Stimulated activated CD8-positive, alpha-beta memory T cell treated with anti-CD3 and anti-CD28 coated beads, Interleukin-15, amount 100 ng/mL, for 4 hours (primary cell): ENCODE measurements at places on chromosomes 2 and 18.

- no peak for DNase-seq
These were observed 113.5 kb downstream of the PHLPP1 start for GRCh38 chr18:62828852-62829251.

DNA sequence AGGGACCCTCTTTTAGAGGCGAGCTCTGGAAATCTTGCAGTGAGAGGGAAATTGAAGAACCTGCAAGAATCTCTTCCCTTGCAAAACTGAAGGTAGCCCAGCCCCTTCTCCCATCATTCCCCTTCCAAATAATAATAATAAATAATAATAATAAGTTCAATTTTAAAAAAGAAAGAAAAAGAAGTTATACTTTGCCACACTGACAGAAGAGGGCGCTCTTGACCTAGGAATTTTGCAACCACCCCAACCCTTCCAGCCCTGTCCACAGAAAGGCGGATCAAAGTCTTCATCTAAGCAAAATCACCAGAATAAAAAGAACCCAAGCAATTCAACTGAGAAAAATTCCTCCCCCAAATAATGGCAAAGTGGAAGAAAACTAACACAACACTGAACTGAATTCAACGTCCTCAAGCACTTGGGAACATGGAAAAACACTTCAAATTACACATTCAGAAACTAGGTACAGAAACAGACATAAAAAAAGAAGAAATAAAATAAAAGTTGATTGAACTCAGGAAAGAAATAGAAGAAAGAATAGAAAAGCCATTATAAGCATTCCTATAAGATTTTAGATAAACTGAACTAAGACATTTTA is 98.9 kb upstream of the GLS start:
- DNase-seq = no peak

GRCh38 chr18:7273301-7273921 is 42.5 kb downstream of the LRRC30 start:
- no peak for DNase-seq

DNA sequence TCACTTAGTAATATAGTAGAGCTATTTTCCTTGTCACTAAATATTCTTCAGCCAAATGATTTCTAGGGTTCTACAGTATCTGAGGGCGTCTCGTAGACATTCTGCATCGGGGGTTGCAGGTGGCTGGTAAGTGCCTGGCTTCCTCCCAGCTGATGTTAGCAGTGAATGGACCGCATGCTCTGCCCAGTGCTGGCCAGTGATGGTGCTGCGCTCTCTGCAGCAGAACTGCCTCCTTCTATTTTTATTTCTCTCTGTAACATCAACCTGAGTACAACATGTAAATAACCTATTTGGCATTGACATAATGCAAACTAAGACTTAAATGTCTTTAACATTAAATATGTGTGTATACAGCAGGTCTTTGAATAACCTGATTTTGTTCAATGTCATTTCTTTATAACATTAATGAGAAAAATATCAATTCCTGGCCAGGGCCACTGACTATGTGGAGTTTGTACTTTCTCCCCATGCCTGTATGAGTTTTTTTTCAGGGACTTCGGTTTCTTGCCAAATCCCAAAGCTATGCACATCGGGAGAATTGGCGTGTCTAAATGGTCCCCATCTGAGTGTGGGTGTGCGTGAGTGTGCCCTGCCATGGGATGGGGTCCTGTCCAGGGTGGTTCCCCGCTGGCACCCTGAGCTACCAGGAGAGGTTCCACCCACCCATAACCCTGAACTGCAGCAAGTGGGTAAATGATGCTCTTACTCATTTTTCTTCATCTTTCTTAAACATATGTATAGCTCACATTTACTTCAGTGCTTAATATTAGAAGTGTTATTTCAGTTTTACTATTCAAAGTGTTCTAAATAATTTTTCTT is 278.2 kb upstream of the EPAS1 start:
- DNase-seq = no peak

DNA sequence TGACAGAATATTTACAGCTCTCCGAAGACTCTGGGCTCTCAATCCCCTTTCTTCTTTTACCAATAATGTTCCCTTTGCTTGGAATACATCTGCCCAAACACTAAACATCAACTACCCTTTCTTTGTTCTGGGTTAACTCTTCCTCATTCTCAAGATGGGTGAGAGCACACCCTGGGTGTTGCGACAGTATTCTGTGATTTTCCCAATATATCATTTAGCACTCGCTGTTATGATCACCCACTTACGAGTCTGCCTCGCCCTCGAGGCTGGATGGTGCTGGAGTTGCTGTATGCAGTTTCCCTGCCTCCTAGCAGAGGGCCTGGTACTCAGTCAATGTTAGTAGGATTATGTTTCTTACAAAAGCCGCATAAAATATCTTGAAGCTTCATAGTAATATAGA is 93.2 kb downstream of the SOCS6 start:
- no peak for DNase-seq

GRCh38 chr18:9763157-9763556 is 55.1 kb downstream of the RAB31 start:
- no peak for DNase-seq

DNA sequence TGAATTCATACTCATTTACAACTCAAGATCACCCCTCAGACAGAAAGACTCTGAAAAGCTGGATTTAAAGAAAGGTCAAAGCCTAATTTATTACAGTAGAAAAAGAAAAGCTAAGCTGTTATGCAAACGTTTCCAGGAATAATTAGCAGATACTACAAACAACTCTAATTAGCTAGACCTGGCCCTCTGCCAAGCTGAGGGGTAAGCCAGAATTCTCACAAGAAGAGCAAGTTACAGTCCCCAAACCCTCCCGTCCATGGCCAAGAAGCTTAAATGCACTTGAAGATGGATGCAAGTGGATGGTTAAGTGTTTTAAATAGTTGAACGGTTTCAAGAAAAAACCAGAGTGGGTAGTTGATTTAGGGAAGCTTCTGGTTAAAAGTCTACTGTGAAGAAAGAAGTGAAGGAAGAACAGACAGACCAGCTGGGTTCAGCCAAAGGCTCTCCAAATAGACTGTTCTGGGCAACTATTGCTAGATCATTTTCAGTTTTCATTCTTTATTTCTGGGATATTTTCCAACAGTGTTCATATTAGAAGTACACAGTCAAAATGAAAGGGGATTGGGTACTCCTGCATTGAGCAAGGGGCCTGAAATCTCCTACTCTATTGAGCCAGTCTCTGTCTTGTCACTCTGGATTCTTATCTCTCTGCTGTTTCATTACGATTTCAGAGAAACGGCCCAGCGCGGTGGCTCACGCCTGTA is 4.8 kb downstream of the LMAN2L start:
- no peak for DNase-seq

DNA sequence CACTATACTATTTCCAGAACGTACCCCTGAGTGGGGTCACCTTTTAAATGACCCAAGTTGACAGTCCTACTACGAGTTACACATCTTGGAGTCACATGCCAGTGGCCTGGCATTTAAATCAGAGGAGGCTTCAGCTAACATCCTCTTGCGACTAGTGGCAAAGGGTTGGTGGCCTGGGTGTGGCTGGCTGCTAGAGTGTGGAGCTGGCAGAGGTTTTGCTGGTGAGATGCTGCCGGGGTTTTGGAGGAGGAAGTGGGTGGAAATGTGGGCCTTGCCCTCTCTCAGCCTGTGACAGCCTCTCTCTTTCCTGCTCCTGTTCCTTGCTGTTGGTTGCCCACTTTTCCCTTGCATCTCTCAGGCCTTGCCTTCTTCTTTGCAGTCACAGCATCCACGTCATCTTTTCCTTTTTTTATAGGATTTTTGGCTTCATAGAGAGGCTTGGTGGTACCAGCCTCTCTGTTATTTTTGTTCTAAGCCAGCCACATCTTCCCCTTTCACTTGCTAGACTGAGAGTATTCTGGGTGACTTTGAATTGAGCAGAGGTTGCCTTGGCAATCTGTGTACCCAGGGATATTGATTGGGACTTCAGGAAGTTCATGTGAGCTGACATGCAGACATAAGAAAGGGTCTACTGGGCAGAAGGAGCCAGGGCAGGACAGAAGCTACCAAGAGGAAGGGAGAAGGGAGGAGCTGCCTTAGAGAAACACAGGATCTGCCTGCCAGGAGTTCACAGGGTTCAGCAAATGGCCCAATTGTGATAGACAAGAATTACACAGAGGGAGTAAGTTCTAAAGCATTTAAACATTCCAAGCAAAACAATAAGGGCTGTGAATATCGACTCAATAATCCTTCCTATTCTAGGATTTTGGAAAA is 55.4 kb downstream of the CDC42EP3 start:
- DNase-seq = peak; percentile 46

DNA sequence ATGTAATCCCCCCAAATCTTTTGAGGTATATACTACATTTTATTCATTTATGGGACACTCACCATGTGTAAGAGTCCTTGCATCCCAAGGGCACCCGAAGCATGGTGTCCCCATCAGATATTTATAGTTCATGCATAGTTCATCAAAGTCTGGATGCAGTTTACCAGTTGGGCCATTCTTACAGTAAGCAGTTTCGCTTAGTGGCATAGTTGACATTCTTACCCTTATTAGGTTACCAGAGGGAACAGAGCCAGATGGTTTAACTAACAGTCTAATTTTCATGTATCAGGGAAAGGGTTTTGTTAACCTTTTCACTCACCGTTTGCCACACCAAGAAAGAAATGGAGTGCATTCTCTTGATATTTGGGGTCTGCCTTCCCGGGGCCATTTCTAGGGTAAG is 7.1 kb downstream of the ZNF407 start:
- no peak for DNase-seq
